Hematopoietic multipotent progenitor cell treated with erythropoietin and hydrocortisone succinate and interleukin-3 and kit ligand, for 17 days (in vitro differentiated cells): ENCODE measurements at places on chromosomes 4 and X.

DNA sequence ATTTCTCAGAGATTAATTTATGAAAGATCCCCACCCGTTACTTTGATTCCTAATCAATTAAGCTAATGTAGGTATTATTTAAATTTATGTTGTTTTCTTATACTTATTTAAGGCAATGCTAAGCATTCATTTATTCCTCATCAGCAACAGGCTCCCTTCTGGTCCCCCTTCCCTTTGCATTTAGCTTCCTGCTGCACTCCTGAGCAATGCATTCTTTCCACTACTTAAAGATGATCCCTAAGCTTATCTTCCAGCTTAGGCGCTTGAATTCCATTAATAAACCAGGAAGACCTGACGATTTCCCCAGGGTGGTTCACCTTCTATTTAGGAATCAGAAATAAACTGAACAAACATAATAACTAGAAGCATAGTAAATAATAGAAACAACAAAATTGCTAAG lies 1003.1 kb downstream of the FSTL5 start:
- DNase-seq, result no peak

GRCh38 chrX:136961594-136962135 lies 72.1 kb downstream of the GPR101 start:
- no peak for DNase-seq

DNA sequence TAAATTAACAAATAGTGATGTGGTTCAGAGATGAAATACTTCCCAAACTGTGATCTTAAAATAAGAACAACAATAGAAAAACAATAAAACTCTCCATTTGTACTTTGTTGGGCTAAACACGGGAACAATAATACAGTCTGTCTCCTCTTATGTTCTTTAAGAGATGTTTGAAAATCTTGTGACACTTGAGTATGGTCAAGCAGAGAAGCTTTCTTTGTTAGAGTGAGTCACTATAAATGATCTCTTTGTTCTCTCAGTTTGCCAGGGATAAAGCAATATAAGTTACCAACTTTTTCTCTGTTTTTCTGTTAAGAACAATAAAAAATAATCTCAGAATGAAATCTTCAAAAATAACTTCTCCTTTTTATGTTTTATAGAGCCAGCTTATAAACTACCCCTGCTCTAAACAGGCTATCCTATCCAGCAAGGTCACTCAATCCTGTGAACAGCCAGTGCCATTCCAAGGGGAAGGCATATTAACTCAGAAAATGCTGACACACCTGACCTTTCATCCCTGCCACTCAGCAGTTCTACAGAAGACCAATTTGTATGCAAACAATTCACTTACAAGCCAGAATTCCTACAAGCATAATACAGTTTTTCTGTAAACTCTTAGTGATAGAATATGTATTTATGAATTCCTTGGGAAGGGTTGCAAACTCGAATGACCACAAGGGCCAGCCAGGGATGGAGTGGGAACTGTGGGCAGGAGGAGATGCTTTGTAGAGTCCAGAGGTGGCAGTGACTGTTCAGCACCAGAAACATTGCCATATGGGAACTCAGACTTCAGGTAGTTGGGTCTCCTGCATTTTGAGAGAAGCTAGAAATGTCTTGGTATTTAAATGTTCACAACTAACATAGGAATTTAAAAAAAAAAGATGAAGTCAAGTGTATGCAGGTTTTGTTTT lies 52.2 kb downstream of the AFM start:
- no peak for DNase-seq

DNA sequence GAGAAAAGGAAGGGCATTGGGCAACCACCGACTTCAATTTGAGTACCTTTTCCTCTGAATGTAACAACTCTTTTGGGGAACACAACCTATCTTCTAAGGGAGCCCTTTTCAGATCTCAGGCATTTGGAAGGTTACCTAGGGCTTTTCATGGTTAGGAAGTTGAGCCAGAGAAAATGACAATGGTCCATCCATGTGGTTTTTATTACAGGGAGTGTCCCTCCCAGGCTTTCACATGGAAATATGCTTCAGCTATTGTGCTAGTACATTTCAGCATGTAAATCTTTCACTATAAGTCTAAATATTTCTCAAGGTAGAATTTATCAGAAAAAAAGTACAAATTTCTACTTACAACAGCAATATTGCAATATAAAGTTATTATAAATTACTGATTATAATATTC lies 259.8 kb downstream of the IQCM start:
- no peak for DNase-seq

DNA sequence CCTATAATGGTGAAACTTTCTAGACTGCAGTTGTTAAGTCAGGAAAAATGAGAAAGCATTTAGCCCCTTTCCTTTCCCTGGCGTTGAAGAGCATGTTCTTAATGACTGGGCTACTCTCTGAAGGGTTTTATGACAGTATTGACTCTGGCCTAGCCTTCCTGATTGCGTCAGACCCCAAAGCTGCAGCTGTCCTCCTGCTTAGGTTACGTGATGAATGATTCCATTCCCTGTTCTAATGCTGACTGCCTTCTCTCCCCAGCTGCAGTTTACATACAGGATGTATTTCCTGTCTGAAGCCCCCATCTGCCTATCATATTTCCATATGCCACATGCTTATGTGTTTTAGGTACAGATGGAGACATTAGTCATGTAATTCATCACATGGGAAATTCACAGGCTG lies 105.8 kb upstream of the EGFL6 start:
- no peak for DNase-seq

GRCh38 chr4:187364851-187365250 lies 630.7 kb upstream of the ZFP42 start:
- no peak for DNase-seq

GRCh38 chr4:186942758-186943377 lies 219.2 kb upstream of the FAT1 start:
- no peak for DNase-seq

GRCh38 chr4:182213004-182213403 lies 30.2 kb upstream of the TENM3 start:
- no peak for DNase-seq

DNA sequence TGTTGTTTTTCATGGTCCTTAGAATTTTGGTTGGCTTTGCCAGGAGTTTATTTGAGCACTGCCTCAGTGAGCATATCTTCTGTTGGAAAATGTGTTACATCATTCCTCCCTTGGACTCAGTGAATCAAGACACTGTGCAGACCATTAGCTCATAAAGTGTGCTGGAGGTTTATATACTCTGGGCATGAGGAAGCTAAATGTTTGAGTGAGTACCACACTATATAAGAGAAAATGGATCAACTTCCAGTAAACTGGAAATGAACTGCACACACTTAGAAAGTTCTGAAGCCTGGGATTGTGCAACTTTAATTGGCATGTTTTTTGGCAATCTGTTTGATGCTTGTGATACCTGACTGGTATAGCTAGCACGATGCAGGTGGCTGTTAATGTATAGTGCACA lies 75.9 kb downstream of the LIMCH1 start:
- DNase-seq, result no peak

- DNase-seq, result no peak
Observed at GRCh38 chr4:122821092-122821491, 5.5 kb upstream of the FGF2 start.

GRCh38 chr4:89836031-89836745 lies 773 bp downstream of the SNCA start:
- peak; percentile 84 for DNase-seq

DNA sequence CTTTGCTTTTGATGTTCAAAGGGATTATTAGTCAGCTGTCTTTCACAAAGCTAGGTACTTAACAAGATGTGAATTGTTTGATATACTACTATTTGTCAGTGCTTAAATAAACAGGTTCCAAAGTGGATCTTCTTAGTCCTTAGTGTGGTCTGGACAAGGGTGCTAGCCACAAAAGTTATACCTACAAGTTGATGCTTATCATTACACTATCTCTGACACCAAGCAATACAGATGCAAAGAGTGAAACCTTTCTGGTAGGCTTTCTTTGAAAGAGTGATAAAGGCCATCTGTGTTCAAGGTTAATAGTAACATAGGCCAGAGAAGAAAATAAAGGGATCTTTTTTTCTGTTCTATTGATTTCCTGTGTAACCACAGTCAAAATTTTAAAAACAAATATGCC lies 12.2 kb upstream of the RBPJ start:
- no peak for DNase-seq

GRCh38 chr4:26866781-26867180 lies 6.1 kb downstream of the STIM2 start:
- DNase-seq, result no peak

DNA sequence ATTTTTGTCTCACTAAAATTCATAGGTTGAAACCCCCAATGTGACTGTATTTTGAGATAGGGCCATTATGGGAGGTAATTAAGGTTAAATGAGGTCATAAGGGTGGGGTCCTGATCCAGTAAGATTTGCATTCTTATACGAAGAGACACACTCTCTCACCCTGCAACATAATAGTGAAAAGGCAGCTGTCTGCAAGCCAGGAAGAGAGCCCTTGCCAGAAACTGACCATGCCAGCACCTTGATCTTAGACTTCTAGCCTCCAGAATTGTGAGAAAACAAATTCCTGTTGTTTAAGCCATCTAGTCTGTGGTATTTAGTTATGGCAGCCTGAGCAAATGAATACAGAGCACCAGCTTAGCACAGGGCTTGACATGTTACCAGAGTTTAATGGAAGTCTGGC lies 17.5 kb upstream of the IGSF1 start:
- no peak for DNase-seq

DNA sequence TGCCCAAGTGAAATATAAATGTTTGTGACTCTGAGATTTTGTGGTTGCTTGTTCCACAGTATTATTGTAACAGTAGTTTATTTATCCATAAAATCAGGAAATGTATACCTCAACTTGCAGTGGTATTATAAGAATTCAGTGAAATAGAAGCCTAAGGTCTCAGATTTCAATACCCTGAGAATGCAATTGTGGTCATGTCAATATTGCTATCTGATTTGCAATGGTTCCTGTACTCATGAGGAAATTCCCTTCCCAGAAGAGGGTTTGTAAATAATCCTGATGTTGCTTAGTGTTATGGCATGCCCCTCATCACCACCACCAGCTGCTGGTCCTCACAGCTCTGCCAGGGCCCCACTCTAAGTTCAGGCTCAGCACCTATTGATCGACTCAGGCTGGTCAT lies 67.8 kb downstream of the SLC34A2 start:
- no peak for DNase-seq

DNA sequence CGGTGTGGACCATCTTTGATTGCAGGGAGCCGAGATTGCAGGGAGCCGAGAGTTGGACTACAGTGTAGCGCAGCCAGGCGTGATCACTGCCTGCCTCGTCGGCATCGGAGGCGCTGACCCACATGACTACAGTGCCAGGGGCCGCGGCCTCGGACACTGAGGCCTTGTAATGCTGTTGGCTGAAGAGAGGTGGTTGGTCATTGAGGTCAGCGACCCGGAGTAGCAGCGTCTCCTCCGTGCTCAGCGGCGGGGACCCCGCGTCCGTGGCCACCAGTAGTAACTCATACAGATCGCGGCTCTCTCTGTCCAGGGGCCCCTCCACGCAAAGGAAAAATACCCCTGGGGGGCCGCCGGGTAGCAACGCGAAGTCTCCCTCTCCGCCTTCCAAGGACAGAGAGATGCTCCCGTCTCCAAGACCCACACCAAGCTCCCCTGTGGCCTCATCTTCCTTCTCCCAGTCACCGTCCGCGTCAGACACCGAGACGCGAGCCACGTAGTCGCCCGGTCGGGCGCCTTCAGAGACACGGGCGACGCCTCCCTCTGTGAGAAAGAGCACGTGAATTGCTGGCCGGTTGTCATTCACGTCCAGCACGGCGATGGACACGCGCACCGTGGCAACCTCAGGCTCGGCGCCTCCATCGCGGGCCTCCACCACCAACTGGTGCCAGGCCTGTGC lies 1.9 kb downstream of the DCHS2 start:
- no peak for DNase-seq

DNA sequence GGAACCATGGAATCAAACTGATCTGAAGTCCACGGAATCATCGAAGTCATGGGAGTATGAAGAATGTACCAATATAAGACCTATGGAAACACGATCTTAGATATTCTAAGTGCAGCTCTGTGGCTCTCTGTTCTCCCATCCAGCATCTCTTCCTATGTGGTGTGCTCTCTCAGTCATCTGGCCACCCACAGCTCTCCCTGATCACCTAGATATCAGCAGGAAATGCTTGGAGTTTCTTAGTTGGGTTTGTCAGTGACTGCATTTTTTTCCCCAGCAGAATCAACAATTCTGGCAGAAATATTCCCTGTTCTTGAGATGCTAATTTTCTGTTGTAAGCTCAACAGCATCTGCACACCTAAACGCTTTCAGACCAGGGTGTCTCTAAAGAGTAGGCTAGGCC lies 94.1 kb downstream of the GC start:
- no peak for DNase-seq

DNA sequence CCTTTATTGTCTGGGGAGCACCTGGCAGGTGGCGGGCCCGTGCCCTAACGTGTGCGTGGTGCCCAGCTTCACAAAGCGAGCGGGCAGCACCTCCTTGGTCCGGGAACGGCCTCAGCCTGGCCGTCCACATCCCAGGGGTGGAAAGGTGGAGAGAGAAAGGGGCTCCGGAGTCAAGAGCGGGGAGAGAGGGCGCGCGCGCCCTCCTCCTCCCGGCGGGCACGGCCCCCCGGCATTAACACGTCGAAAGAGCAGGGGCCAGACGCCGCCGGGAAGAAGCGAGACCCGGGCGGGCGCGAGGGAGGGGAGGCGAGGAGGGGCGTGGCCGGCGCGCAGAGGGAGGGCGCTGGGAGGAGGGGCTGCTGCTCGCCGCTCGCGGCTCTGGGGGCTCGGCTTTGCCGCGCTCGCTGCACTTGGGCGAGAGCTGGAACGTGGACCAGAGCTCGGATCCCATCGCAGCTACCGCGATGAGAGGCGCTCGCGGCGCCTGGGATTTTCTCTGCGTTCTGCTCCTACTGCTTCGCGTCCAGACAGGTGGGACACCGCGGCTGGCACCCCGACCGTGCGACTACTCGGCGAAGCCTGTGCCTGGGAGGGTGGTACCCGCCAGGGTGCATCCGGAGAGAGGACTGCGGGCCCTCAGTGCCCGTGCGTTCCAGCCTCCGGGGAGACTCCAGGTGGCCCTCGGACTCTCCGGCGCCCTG lies at the start of gene KIT:
KIT (plus strand) TSS at position 407 of the 701 bp plus-strand sequence; CDS start at position 465, 58 bp downstream.
- no peak for DNase-seq

DNA sequence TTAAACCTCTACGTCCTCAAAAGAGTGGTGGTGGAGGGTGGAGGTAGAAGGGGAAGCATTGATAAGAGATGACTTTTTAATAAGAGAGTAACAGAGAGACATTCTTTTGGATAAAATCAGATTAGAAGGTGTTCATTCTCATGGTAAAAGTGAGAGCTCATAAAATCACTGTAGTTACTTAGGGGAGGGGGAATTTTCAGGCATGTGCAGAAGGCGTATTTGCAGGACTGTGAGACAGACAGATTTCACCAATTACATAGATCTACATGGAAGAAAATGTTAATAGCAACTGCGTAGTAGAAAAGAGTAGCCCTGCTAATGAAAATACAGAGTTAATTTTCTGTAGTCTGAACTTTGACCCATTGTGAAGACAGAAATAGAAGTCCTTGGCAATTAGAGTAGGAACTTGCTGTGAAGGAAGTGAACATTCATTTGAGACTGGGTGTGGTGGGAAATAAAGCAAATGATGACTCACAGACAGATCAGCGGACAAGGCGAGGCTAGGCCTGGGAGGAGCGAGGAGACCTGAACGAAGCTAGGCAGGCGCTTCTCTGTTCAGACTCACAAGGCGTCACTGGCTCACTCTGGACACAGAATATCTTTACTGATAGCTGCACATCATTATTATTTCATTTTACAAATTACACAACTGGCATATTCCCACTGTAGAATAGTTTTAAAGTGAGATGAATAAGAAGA lies 57.2 kb upstream of the FAM9C start:
- DNase-seq, result no peak

- no peak for DNase-seq
Observed at GRCh38 chr4:144653781-144654545, 8.0 kb downstream of the HHIP start.
